ENCODE measurements at places on chromosomes 1 and 21. TPM values are rescaled to one million over a fixed set of nuclear protein-coding genes. Genes with fewer than 3 reads are reported as not detected.

Gene SLC5A9
- total RNA-seq = not detected

Gene MAEL
- total RNA-seq = not detected

Gene KRTAP13-2
- not detected for total RNA-seq

Gene TNFAIP8L2
- 9.3 TPM for total RNA-seq

Gene CASQ2
- total RNA-seq = not detected

Gene PTGFR
- not detected for total RNA-seq

Gene RGS18
- total RNA-seq = not detected

DNA sequence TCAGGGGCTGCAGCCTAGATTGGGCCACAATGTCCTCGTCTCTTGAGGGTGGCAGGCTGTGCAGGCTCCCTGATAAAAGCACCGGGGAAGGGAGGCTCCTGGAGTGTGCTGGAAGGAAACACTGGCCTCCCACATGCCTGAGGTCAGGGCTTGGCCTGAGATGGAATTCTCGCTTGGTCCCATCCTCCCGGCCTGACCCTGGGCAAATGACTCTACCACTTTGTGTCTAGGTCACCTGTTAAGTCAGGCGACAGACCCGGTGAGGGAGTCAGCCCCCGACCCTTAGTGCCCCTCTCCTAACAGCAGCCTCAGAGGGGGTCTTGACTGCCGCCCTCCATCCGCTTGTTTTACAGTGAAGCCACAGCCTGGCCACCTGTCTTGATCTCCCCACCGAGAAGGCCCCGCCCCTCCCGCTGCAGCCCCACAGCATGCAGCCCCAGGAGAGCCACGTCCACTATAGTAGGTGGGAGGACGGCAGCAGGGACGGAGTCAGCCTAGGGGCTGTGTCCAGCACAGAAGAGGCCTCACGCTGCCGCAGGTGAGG is 2.5 kb downstream of the SMIM1 start:
- H3K27me3 ChIP-seq = no peaks in the 10 kb centered on the region
- H3K36me3 ChIP-seq = peaks cover 10% of the 10 kb centered on the region
- H3K4me1 ChIP-seq = peaks cover 18% of the 10 kb centered on the region

DNA sequence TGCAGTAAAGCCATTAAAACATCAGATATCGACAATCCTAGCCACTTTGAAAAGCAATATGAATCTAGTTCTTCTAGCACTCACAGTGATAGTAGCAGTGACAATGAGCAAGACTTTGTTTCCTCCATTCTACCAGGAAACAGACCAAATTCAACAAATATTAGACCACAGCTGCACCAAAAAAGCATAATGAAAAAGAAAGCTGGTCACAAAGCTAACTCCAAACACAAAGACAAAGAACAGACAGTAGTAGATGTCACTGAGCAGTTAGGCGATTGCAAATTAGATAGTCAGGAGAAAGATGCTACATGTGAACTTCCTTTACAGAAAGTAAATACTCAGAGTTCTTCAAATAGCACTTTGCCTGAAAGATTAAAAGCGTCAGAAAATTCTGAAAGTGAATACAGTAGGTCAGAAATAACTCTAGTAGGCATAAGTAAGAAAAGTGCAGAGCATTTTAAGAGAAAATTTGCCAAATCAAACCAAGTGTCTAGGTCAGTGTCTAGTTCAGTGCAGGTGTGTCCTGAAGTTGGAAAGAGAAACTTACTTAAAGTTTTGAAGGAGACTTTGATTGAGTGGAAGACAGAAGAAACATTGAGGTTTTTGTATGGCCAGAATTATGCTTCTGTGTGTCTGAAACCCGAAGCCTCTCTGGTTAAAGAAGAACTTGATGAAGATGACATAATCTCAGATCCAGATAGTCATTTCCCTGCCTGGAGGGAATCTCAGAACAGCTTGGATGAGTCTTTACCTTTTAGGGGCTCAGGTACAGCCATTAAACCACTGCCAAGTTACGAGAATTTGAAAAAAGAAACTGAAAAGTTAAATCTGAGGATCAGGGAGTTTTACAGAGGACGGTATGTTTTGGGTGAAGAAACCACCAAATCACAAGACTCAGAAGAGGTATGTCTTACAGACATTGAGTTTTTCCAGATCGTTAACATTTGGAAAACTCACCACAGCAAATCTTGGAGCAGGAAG is 24.9 kb downstream of the RPAP2 start:
- H3K36me3 ChIP-seq = peaks cover 72% of the 10 kb centered on the region
- no peak overlapping the region for H3K27ac ChIP-seq
- no peak for DNase-seq
- H3K27me3 ChIP-seq = no peaks in the 10 kb centered on the region
- no peak overlapping the region for H3K4me3 ChIP-seq

- H3K4me1 ChIP-seq = peaks cover 20% of the 10 kb centered on the region
- DNase-seq = no peak
- H3K4me3 ChIP-seq = no peak overlapping the region
- H3K27ac ChIP-seq = no peak overlapping the region
- H3K27me3 ChIP-seq = no peaks in the 10 kb centered on the region
Observed at GRCh38 chr21:36964398-36964797, 2.1 kb downstream of the HLCS start.

DNA sequence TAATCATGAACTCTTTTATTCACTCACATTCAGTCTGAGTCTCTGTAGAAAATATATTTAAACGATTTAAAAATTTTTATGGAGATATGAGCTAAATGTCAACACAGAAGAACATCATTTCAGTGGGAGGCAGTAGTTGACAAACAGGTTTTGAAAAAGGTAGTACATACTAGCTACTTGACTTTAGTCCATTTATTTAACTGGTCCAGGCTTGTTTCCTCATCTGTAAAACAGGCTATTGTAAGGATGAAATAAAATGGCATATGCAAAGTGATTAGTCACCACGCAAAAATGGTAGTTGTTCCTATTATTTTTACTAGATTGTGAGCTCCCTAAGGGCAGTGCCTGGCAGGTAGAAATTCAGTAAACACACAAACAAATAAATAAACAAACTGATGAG is 75.2 kb downstream of the NTPCR start:
- H3K27me3 ChIP-seq = no peaks in the 10 kb centered on the region
- no peaks in the 10 kb centered on the region for H3K4me1 ChIP-seq
- H3K4me3 ChIP-seq = no peak overlapping the region
- H3K27ac ChIP-seq = no peak overlapping the region
- DNase-seq = no peak

DNA sequence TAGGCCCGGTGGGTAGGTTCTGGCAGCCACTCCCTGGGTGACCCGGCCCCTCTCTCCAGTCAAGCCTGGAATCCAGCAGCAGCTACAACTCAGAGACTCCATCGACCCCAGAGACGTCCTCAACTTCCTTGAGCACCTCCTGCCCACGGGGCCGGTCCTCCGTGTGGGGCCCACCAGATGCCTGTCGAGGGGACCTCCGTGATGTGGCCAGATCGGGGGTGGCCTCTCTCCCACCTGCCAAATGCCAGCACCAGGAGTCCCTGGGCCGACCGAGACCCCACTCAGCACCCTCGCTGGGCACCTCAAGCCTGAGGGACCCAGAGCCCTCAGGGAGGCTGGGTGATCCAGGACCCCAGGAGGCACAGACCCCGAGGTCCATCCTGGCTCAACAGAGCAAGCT is 2.7 kb downstream of the MIIP start:
- H3K27me3 ChIP-seq = no peaks in the 10 kb centered on the region
- peaks cover 14% of the 10 kb centered on the region for H3K4me1 ChIP-seq
- DNase-seq = no peak
- H3K4me3 ChIP-seq = no peak overlapping the region

GRCh38 chr1:74629283-74629682 is 44.3 kb downstream of the ERICH3 start:
- DNase-seq = no peak
- no peaks in the 10 kb centered on the region for H3K4me1 ChIP-seq
- no peaks in the 10 kb centered on the region for H3K27me3 ChIP-seq

GRCh38 chr1:182990413-182991144 is 32.6 kb upstream of the LAMC1 start:
- H3K4me3 ChIP-seq = no peak overlapping the region
- H3K36me3 ChIP-seq = no peaks in the 10 kb centered on the region
- H3K27ac ChIP-seq = no peak overlapping the region
- peaks cover 20% of the 10 kb centered on the region for H3K27me3 ChIP-seq
- H3K4me1 ChIP-seq = no peaks in the 10 kb centered on the region

DNA sequence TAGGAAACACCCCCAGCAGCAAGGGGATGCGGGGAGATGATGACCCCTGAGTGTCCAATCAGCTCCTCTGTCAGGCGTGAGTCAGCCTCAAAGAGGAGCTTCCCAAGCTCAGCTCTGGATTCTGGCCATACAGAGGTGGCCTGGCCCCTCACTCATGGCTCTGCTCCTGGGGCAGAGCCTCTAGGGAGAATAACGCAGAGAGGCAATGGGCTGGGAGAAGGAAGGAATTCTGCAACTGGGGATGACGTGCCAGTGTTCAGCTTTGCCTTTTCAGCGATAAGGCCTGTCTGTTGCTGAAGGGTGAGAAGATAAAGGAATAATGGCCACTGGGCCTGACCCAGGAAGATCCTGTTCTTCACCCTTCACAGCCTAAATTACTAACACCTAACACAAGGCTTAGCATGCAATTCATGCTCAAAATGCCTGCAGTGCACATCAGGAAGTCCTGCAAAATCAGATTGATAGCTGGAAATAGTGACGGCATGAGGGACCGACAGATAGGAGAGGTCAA is 92.2 kb downstream of the TBX19 start:
- no peak for DNase-seq
- no peak overlapping the region for H3K4me3 ChIP-seq
- no peaks in the 10 kb centered on the region for H3K36me3 ChIP-seq
- no peak overlapping the region for H3K27ac ChIP-seq
- no peaks in the 10 kb centered on the region for H3K27me3 ChIP-seq

GRCh38 chr1:148353461-148354283 is 129.4 kb downstream of the PPIAL4G start:
- H3K27ac ChIP-seq = no peak overlapping the region
- peaks cover 7% of the 10 kb centered on the region for H3K4me1 ChIP-seq
- no peaks in the 10 kb centered on the region for H3K36me3 ChIP-seq
- H3K4me3 ChIP-seq = peak overlapping the region; percentile 5

DNA sequence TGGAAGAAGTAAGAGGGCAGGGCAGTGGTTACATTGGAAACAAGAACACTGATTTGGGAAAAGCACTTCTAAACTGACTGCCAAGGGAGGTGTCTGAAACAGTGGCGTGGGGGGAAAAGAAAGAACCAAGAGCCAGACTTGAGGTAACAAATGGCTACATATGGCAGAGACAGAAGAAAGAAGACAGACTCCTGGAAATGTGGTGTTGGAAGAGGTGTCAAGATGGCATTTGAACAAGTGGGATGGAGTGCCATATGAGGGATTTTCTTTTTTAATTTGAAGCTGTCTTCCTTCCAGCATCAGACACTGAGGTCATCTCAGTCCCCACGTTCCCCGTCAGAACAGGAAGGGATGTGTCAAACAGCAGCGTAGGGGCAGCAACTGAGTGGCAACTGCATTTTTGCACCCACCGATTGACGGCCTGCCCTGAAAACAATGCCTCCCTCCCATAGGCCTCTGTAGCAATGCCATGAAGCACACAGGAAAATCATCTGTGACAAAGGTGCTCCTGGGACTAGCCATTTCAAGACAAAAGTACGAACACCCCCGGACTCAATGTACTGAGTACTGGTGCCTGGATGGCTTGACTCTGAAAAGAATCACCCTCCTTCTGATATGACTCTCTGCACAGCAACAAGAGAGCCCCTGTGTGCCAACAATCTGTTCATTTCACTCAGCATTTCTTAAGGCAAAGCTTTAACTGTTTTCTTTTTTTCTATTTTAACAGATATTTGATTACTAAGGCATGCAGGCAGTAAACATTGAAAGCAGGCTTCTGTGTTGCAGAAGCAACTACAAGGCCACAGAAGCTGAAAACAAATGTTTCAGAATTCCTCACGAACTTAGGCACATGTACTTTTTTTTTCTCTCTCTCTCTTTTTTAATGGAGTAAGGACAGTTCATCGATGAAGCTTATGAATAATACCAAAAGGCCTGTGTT is 37.0 kb downstream of the LPAR3 start:
- H3K27me3 ChIP-seq = no peaks in the 10 kb centered on the region
- H3K36me3 ChIP-seq = no peaks in the 10 kb centered on the region
- peak overlapping the region; percentile 46 for H3K27ac ChIP-seq
- DNase-seq = no peak

- no peaks in the 10 kb centered on the region for H3K27me3 ChIP-seq
- no peak for DNase-seq
- peaks cover 5% of the 10 kb centered on the region for H3K36me3 ChIP-seq
- no peak overlapping the region for H3K4me3 ChIP-seq
- H3K4me1 ChIP-seq = peaks cover 49% of the 10 kb centered on the region
Observed at GRCh38 chr1:147245129-147245528, 2.6 kb downstream of the CHD1L start.

- H3K27me3 ChIP-seq = no peaks in the 10 kb centered on the region
- H3K4me1 ChIP-seq = no peaks in the 10 kb centered on the region
- H3K27ac ChIP-seq = no peak overlapping the region
- peaks cover 51% of the 10 kb centered on the region for H3K36me3 ChIP-seq
Observed at GRCh38 chr1:231549733-231550447, 21.4 kb downstream of the TSNAX start.

- DNase-seq = no peak
- H3K36me3 ChIP-seq = no peaks in the 10 kb centered on the region
- H3K27me3 ChIP-seq = peaks cover 10% of the 10 kb centered on the region
- no peak overlapping the region for H3K4me3 ChIP-seq
- peaks cover 39% of the 10 kb centered on the region for H3K4me1 ChIP-seq
Observed at GRCh38 chr1:1175221-1176062, 1.8 kb downstream of the TTLL10 start.

- DNase-seq = no peak
- no peak overlapping the region for H3K4me3 ChIP-seq
- H3K27me3 ChIP-seq = peaks cover 13% of the 10 kb centered on the region
- no peak overlapping the region for H3K27ac ChIP-seq
- H3K36me3 ChIP-seq = no peaks in the 10 kb centered on the region
Observed at GRCh38 chr1:151832318-151832980, 847 bp upstream of the RORC start.

GRCh38 chr1:39779137-39779536 is 8.0 kb upstream of the OXCT2 start:
- peaks cover 7% of the 10 kb centered on the region for H3K4me1 ChIP-seq
- DNase-seq = no peak
- no peak overlapping the region for H3K4me3 ChIP-seq
- H3K36me3 ChIP-seq = no peaks in the 10 kb centered on the region

- no peak overlapping the region for H3K27ac ChIP-seq
- no peaks in the 10 kb centered on the region for H3K36me3 ChIP-seq
- H3K27me3 ChIP-seq = no peaks in the 10 kb centered on the region
- no peak overlapping the region for H3K4me3 ChIP-seq
Observed at GRCh38 chr21:31316488-31317169, 27.4 kb downstream of the TIAM1 start.

DNA sequence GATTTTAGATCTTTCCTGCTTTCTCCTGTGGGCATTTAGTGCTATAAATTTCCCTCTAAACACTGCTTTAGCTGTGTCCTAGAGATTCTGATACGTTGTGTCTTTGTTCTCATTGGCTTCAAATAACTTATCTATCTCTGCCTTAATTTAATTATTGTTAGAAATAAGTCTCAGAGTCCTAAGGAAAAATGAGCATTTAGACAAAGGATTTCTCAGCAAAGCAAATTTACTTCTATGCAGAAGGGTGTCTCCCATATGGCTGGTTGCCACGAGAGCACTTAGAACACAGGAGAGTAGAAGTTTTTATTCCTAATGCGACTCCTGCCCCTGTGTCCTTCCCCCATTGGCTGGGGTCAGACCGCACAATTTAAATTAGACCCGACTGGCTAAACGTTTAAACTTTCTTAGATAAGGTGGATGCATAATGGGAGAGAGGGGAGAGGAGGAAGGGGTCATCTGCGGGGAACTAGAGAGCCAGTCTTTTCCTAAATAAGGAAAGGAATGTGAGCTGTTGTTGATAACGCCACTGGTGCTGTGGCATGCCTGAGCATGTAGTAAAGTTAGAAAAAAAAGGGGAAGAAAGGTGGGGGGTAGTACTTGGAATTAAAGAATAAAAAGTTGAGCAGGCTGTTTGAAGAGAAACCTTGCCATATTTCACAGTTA is 170.2 kb downstream of the DYRK1A start:
- H3K4me1 ChIP-seq = peaks cover 9% of the 10 kb centered on the region
- no peak overlapping the region for H3K4me3 ChIP-seq
- no peak for DNase-seq

Data from activated B cell treated with CpG ODN at 0.5 μM for 24 hours (primary cell).